ENCODE measurements at places on chromosomes 7 and 10.

DNA sequence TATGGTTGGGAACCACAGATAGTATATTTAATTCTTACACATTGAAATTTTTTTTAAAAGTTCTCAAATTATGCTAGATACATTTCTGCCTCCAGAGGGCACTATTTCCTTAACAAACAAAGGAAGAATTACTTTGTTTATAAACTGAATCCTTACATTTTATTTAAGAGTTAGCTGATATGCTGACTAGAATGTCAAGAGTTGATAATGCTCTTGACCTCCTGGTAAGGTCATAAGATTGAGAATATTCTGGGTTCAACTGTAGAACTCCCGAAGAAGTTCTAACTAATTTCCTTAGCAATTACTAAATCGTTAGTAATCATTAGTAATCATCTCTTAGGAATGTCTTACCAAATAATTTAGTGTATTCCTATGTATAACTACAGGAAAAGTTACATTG is 95.3 kb upstream of the CYP26C1 start:
- no peak for DNase-seq

DNA sequence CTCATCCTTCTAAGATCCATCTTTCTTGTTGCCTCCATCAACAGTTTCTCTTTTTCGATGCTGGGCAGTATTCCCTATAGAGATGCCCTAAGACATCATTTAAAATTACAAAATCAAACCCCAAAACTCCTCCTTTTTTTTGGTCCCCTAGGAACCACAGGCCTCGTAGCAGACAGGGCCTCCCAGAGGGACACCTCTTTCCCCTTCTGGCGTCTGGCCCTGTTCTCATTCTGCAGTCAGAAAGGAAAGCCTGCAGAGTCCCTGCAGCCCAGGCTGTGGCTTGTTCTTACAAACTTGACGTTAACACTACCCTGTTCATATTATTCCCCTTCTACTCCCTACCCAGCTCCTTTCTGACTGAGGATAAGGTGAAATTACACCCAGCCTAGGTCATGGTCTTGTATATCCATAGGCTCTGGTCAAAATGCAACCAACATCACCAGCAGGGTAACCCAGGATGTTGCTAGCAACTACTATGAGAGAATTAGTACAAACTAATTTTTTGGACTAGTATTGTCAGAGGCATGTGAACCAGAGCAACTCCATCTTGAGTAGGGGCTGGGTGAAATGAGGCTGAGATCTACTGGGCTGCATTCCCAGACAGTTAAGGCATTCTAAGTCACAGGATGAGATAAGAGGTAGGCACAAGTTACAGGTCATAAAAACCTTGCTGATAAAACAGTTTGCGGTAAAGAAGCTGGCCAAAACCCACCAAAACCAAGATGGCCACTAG is 3.5 kb upstream of the EPHA1 start:
- no peak for DNase-seq

DNA sequence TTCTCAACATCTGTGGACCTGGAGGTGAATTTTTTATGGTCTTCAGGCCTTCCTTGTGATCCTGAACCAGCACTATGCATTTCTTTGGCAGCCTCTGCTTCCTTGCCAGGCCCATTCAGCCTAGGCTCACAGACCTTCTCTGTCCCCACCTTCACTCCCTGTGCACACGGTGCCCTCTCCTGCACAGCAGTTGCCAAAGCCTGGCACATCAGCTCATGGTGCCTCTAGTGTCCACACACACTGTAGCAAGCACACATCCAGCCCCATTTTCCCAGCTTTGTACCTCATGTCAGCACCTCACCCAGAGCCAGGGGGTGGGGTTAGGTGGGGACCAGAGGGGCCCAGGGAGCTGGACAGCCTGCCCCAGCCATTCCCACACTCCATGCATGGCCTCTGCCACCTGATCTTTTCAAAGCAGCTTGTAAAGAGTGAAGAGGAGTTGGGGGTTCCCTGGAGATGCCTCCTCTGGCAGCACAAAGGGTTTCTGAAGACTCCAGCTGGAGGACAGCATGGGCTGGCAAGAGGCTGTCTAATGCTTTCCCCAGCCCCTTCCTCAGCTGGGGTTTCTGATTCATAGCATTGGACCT is 57.9 kb upstream of the TMEM72 start:
- no peak for DNase-seq

- no peak for DNase-seq
These were observed 40.9 kb downstream of the FHIP2A start for GRCh38 chr10:114862456-114862855.

DNA sequence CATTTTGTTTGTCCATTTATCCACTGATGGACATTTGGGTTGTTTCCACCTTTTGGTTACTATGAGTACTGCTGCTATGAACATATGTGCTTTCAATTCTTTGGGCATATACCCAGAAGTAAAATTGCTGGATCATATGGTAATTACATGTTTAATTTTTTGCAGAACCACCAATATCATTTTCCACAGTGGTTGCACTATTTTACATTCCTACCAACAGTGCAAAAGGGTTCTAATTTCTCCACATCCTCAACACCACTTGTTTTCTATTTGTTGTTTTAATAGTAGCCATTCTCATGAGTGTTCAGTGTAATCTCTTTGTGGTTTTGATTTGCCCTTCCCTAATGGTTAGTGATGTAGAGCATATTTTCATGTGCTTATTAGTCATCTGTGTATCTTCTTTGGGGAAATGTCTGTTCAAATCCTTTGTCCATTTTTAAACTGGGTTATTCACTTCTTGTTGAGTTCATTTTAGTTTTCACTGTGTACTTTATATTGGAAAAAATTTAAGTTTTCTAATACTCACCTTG is 101.9 kb downstream of the HIBADH start:
- no peak for DNase-seq

DNA sequence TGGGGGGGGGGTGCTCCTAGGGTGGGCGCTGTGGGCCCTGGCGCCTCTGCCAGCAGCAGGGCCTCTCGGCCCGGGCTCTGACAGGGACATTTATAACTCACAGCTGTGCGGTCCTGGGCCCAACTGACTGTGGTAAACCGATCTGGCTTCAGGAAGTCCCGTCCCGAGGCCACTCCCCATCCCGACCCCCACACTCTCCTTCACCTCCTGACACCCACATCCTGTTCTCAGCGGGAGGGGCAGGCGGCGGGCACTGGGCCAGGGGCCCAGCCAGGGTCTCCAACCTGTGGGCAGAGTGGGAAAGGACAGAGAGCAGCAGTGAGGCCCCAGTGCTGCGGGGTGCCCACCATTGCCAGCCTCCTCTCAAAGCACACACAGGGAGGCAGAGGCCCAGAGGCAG is 69.1 kb downstream of the ZMIZ1 start:
- no peak for DNase-seq

DNA sequence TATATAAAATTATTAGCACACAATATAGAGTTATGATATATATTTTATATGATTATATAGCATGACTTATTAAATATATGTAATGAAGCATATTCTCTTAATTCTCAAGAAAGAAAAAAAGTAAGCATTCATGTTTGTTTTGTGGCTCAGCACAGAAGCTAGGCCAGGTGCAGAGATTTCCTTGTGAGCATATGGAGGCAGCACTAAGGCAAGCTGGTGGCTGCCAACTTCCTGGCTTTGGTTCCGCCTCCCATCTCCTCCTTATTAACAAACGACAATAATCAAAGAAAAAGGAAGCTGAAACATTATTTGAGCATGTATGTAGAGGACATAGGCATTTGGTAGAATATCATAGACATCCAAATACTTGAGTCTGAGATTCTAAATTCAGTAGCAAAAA is 130.3 kb downstream of the ST7 start:
- no peak for DNase-seq

DNA sequence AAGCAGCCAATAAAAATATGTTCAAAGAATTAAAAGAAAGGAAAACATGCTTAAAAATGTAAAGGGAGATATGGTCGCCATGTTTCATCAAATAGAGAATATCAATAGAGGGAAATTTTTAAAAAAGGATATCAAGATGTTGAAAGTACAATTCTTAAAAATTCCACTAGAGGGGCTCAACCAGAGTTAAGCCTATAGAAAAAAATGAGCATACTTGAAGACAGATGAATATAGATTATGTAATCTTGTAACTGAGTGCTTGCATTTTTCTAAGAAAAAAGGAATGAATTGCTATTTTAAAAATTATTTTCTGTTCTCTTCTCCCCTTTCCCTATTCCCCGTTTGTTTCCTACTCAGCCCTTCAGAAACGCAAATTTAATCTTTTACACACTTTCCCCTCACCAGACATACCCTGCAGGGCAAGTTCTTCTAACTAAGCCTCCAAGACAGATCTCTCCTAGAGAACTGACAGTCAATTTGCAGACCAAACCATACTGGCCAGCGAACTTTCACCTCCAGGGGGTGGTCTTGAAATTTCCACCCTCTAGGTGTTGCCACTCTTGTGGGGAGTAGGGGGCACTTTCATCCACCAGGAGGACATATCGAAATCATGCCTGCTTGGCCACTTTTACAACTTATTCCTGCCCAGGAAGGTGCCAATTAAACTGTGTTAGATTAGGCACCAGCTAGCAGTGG is 67.7 kb downstream of the NSUN6 start:
- DNase-seq, result no peak

- no peak for DNase-seq
These were observed 253.4 kb downstream of the DOCK4 start for GRCh38 chr7:111952783-111953182.

DNA sequence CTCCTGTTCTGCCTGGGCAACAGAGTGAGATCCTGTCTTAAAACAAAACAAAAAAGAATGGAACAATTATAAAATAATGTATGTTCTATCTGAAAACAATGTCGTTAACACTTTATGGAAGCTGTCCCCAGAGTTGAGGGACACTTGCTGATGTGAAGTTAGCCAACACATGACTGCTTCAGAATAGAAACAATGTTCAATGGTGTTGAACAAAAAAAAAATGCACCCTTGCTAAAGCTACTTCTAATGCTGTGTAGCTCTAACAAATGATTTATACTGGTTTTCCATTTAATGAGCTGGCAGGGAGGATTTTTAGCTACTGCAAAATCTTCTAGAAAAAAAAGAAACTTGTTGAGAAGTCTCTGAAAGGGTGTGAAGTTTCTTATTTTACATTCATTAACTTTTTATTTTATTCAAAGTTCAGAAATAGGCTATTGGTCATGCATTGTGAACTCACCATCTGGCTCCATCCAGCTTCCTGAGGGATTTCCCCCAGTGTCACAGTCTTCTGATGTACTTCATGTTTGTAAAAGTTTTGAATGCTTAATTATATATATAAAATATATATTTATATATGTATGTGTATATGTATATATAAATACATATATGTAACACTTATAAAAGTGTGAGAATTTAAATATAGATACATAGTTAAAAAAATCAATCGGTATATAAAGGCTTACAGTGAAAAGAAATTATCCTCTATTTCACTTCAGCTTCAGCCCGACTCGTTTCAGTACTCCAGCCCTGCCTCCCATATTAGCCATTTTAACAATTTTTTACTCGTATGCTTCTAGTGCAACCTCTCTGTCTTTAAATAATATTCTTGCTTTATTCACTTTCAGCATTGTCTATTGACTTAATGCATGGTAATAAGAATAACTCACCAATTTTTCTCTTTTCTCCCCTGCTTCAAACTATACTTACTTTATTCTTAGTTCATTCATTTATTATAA is 35.0 kb downstream of the HDAC9 start:
- DNase-seq, result no peak

- DNase-seq, result no peak
These were observed 181.1 kb downstream of the HERPUD2 start for GRCh38 chr7:35513828-35514227.

DNA sequence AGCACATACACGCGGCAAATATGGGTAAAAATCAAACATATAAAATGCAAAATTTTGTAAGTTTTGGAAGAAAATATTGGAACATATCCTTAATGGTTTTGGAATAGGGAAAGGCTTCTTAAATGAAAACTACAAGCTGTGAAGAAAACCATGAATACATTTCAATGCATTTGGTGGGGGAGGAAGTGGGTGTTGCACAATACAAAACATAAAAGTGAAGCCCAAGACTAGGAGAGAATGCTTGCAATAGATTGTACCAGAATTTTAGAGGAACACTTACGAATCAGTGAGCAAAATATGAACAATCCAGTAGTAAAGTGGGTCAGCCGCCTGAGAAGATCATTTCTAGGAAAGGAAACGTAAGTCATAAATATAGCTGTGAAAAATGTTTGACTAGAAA is 322.6 kb upstream of the MKI67 start:
- DNase-seq, result no peak

- DNase-seq, result no peak
These were observed 113.2 kb upstream of the CHST15 start for GRCh38 chr10:124206616-124207015.

GRCh38 chr7:1228545-1229201 is 4.0 kb upstream of the UNCX start:
- no peak for DNase-seq

DNA sequence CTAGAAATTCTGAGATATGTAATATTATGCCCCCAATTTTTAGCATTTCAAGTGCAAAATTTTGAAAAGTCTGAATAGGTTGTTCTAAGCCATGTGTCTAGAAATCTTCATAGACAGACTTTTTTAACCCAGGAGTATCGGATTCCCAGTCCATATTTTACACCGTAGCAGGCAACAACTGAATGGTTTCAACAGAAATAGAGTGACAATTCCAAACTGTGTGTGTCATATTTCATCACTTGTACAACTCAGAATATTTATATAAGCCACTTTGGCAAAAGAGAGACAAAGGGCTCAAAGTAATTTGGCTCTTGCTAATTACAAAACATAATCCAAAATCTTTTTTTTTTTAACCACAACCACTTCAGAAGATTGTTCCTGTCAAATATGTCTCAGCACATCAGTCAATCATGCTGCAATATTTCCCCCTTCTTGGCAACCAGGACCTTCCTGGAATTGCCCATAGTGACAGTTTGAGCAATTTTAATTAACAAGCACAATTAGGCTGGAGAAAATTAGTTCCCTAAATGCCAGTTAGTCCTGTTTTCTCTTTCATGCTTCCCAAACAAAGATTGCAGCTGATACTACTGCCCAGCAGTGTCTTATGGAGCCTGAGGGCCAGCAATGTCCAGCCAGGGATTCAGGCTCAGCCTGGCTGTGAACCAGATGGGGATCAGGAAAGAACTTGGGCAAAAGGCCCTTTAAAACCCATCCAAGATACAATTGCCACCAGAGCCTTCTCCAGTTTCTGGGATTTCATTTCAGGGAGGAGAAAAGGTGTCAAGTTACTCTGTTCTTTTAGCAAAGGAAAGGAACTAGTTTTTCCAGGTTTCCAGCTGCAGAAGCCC is 533.3 kb upstream of the GHITM start:
- DNase-seq, result no peak

- DNase-seq, result no peak
These were observed 30.0 kb upstream of the SAMD9L start for GRCh38 chr7:93178213-93178612.

GRCh38 chr7:141074162-141074991 is 513 bp downstream of the TMEM178B start:
- no peak for DNase-seq

Data from nucleus accumbens (tissue), 56 donors.